Hematopoietic multipotent progenitor cell (in vitro differentiated cells): ENCODE measurements at places on chromosomes 2 and 18. TPM values are rescaled to one million over a fixed set of nuclear protein-coding genes. Genes with fewer than 3 reads are reported as not detected.

CHRNG gene
- total RNA-seq, result not detected

GPR155 gene
- 2.7 TPM for total RNA-seq

DNA sequence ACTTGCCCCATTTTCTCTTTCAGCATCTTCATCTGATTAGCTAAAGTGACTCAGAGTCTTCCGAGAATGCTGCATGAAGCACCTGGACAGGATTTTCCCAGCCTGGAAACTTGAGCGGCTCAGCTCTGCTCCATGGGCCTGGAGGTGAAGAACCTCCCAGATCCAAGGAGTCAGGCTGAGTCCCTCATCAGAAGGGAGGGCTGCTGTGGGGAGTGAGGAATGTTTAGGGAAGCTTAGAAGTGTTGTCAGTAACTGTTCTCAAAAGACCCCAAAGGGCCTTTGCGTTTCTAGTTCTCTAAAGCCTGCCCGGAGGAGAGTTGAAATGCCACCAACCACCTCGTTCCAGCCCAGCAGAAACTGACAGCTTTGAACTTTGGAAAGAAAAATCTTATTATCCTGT is 157.1 kb downstream of the CLIP4 start:
- DNase-seq, result no peak

DNA sequence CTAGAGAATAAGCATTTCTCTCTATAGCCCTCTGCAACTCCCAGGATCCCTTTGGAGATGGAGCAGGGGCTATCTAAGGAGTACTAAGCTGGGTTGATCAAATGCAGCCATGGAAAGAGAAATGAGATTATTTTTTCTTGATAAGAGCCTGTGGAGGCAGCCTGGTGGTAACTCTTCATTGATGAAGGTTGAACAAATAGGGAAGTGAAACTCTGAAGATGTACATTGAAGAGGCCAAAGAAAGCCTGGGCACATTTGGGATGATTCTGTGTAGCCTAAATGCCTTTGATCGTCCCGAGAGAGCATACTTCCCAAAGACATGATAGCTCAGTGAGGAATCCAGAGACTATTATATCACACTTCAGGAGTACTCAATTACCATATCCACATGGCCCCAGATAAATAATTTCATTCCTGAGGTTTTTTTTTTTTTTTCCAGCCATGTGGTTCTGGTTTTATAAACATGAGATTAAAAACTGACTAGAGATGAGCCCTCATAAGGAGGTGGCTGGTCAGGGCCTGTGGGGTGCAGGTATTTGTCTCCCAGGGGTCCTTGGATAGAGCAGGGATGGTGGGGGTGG is 192.5 kb downstream of the TPGS2 start:
- no peak for DNase-seq
